Hippocampal formation (tissue), 2 donors: ENCODE measurements at places on chromosomes 1 and 21.

- DNase-seq: no peak
These were observed 73.8 kb downstream of the BCAR3 start for GRCh38 chr1:93607814-93608186.

GRCh38 chr1:58649555-58649954 is 50.3 kb downstream of the MYSM1 start:
- DNase-seq: no peak

GRCh38 chr1:114154146-114154962 is 685 bp upstream of the SYT6 start:
- DNase-seq: no peak

GRCh38 chr1:95007687-95008086 is 65.1 kb downstream of the ALG14 start:
- DNase-seq: no peak

- DNase-seq: no peak
These were observed 549.2 kb downstream of the PTPRU start for GRCh38 chr1:29785554-29785953.

DNA sequence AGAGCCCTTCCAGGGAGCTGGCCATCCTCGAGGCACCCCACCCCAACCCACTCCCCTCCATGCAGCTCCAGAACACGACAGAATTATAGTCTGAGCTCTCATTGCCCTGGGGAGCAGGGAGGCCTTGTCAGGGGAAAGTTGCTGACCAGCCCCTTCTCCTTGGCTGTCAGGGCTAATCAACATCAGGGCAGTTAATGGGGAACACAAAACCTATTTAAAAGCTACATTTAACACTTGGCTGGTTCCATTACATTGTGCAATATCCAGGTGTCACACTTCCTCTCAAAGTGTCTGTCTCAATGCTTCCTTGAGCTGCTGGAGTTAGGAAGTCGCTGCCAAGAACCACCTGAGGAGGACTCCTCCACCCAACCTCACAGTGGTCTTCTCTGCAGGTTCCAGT is 111.8 kb upstream of the GRIK3 start:
- no peak for DNase-seq
